Naive thymus-derived CD8-positive, alpha-beta T cell (primary cell): ENCODE measurements at places on chromosomes 2 and 18.

GRCh38 chr2:161134547-161135518 lies 25.4 kb upstream of the TANK start:
- DNase-seq = no peak

GRCh38 chr2:32798829-32799228 lies 147.9 kb upstream of the LTBP1 start:
- no peak for DNase-seq

GRCh38 chr2:232026910-232027309 lies 65.4 kb downstream of the DIS3L2 start:
- DNase-seq = no peak

DNA sequence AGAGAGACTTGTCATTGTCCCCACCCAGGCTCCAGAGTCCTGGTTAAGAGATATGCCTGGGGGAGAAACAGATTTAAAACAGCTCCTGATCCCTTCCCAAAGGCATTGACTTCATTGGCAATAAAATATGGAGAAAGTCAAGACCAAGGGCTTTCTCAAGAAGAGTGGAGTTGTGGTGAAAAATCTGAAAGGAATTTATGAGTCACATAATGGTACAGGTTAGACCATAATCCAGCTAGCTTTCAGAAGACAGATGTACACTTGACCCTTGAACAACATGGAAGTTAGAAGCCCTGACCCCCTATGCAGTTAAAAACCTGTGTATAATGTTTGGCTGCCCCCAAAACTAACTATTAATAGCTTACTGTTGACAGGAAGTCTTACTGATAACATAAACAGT lies 599.1 kb upstream of the SOX11 start:
- DNase-seq = no peak

DNA sequence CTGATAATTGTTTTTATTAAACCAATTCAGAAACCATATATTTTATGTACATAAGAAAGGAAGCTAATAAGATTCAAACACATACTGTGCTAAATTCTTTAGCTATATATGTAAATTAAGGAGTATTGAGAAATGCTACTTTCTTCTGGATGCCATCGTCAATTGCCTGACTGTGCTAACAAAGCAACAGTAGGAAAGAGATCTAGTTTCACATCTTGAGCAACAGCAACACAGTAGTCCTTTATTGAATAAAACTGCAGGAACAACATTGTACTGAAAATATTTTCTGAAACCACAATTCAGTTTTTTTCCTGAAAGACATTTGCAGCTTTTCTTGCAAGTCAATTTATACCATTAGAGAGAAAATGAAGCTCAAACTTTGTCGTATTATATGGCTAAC lies 1404.9 kb upstream of the SLC39A10 start:
- no peak for DNase-seq
